Cardiac muscle cell (in vitro differentiated cells and primary cell): ENCODE measurements at places on chromosomes 13 and 19. TPM values are rescaled to one million over a fixed set of nuclear protein-coding genes. Genes with fewer than 3 reads are reported as not detected.
A peak's percentile ranks its signal among the peaks of the same experiment; 100 is the strongest.

The ZNF610 gene
- 11.5 and 14.3 TPM in 2 replicates for total RNA-seq

The MOB3A gene
- total RNA-seq, result 15.1 and 17.4 TPM in 2 replicates

The ZNF211 gene
- total RNA-seq, result 25.4 and 30.0 TPM in 2 replicates

The VSTM1 gene
- total RNA-seq, result not detected in 2 replicates

The C19orf85 gene
- not detected in 2 replicates for total RNA-seq

The FGF14 gene
- total RNA-seq, result not detected in 2 replicates

The ZNF835 gene
- total RNA-seq, result 0.11 and 0.98 TPM in 2 replicates

DNA sequence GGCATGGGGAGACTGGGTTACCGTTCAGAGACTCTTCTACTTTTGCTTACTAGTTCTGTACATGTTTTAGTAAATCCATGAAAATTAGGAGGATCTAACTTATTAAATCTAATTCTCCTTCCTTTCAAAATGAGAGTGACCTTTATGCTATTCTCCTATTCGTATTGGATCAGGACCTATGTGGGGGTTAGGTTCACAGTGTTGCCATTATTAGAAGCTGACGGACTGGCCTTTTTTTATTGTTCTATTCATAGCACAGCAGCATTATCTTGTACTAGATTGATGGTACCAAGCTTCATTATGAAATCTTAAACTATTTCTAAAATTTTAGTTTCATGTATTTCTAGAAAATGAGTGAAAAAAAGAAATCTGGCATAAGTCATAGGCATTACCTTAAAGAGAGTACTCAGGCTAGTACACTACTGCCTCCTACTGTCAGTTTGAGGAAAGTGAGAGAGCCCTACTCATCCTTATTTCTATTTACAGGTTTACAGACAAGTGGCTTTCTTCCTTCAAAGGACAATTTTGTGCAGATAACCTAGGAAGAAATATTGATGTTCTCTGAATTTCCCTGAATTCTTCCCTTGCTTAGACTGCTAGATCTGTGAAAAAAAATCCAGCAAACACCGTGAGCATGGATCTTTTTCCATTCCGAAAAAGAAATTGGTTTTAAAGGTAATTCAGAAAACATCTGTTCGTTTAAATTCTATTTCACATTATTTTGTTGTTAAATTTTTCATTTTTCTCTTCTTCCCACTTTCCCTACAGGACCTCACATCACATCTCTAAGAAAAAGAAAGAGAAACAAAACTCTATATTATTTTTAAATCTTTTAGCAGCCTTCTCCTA lies 485.5 kb downstream of the DIAPH3 start:
- peak; percentile 83 for DNase-seq
- H3K36me3 ChIP-seq, result no peaks in the 10 kb centered on the region
- no peak overlapping the region for H3K27ac ChIP-seq
- no peaks in the 10 kb centered on the region for H3K27me3 ChIP-seq
- peaks cover 21% of the 10 kb centered on the region for H3K4me1 ChIP-seq

GRCh38 chr13:113041293-113041690 lies 64.3 kb upstream of the F7 start:
- H3K27ac ChIP-seq, result no peak overlapping the region
- H3K36me3 ChIP-seq, result no peaks in the 10 kb centered on the region
- no peak overlapping the region for H3K4me3 ChIP-seq

DNA sequence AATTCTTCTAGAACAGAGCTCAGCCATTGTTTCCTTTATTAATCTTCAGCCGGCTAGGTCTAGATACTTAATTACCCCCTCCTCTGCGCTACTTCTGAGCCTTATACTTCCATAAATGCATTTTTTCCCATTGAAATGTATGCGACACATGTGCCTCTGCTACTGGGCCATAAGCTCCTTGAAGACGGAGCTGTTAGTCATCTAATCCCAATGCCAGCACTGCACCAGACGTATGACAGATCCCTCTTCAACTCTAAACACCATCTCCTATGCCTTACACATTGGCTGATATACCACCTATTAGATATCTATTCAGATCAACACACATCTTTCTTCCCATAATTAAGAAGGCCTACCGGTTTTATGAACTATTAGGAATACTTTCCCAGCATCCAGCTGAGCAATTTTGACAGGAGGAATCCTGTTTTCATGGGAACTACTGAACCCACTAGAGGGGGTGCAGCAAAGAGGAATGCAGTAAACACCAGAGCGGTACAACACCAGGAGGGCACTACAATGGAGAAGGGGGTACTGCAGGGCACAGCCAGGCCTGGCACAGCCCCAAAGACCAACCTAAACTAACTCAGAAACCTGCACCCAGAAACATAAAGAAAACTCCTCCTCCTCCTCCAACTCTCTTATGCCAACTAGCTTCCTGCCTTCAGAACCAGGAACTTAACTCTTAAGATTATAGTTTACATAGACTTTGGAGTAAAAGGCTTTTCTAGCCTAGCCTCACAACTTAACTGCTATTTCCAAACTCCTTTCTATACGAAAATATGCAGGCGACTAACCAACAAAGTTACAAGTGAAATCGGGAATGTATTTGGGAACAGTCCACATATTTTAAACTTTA lies 18.7 kb downstream of the STK24 start:
- DNase-seq, result no peak
- no peaks in the 10 kb centered on the region for H3K27me3 ChIP-seq
- no peaks in the 10 kb centered on the region for H3K36me3 ChIP-seq
- peak overlapping the region; percentile 57 for H3K27ac ChIP-seq

DNA sequence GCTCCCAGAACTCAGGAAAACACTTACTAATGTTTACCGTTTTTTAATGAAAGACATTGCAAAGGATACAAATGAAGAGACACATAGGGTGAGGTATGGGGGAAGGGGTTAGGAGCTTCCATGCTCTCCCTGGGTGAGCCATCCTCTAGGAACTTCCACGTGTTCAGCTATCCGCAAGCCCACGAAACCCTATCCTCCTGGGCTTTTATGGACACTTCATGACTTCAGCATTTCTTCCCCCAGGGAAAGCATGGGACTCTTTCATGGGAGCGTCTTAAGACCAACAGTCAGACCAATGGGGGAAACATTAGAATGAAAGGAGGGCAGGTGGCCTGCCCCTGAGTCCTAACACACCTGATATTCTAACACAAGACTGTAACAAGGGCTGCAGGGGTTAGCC lies 6.6 kb upstream of the ESD start:
- H3K4me3 ChIP-seq, result no peak overlapping the region
- H3K27me3 ChIP-seq, result no peaks in the 10 kb centered on the region
- H3K36me3 ChIP-seq, result no peaks in the 10 kb centered on the region
- no peak overlapping the region for H3K27ac ChIP-seq
- H3K4me1 ChIP-seq, result no peaks in the 10 kb centered on the region

DNA sequence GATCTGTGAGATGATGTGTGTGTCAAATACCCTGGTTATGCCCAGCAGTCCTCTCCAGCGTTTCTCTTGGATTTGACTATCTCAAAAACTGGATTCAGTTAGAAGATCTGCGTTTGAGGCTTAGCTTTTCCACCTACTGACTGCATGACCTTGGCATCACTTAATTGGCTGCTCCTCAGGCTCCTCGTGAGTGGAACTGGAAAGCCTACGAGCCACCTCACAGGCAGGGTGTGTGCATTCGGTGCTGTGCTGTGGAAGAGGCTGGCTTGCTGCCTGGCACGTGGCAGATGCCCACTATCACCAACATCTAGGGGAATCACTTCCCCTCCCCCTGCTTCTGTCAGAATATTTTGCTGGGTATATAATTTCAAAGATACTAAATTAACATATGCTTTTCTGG lies 25.6 kb downstream of the FLT1 start:
- peaks cover 2% of the 10 kb centered on the region for H3K4me1 ChIP-seq
- no peak overlapping the region for H3K27ac ChIP-seq
- H3K4me3 ChIP-seq, result no peak overlapping the region
- DNase-seq, result no peak

DNA sequence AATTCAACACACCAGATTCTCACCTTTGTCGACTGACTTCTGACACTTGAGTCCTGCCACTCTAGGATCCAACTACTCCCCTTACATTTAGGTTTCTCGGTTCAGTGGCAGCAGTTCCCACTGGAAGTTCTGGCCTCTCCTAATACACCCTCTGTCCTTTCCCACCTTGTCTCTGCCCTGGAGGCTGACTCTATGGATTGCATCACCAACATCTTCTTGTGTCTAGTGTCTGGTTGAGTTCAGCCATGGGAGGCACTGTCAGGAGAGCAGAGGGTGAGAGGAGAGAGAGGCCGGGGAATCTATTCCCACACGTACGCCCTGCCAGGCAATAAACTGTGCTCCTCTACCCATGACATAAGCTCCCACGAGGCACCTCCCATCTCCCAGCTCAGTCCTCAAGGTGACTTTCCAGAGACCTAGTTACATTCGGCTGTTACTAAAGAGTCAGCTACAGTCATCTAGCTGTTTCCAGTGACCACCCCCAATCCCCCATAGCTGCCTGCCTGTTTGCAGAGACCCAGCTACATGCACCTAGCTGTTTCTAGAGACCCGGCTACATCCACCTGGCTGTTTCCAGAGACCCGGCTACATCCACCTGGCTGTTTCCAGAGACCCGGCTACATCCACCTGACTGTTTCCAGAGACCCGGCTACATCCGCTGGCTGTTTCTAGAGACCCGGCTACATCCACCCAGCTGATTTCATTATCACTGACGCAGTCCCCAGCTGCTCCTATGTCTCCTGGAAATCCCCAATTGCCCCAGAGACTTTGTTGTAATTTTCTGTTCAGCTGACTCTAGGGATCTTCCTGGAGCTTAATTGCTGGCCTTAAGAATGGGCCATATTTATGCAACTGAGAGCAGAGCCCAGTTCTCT lies 8.1 kb upstream of the LILRB4 start:
- no peaks in the 10 kb centered on the region for H3K27me3 ChIP-seq
- DNase-seq, result no peak
- no peaks in the 10 kb centered on the region for H3K4me1 ChIP-seq
- no peaks in the 10 kb centered on the region for H3K36me3 ChIP-seq
- no peak overlapping the region for H3K27ac ChIP-seq
- no peak overlapping the region for H3K4me3 ChIP-seq

GRCh38 chr13:59112221-59112718 lies 1051.5 kb downstream of the DIAPH3 start:
- H3K27me3 ChIP-seq, result no peaks in the 10 kb centered on the region
- no peaks in the 10 kb centered on the region for H3K36me3 ChIP-seq
- DNase-seq, result peak; percentile 98
- H3K27ac ChIP-seq, result no peak overlapping the region

- H3K36me3 ChIP-seq, result no peaks in the 10 kb centered on the region
- H3K27me3 ChIP-seq, result no peaks in the 10 kb centered on the region
- H3K27ac ChIP-seq, result no peak overlapping the region
Observed at GRCh38 chr13:46516599-46517338, 36.2 kb upstream of the LRCH1 start.

- H3K27ac ChIP-seq, result no peak overlapping the region
- H3K4me1 ChIP-seq, result peaks cover 5% of the 10 kb centered on the region
- no peak overlapping the region for H3K4me3 ChIP-seq
- no peaks in the 10 kb centered on the region for H3K27me3 ChIP-seq
- peak; percentile 34 for DNase-seq
Observed at GRCh38 chr13:113495494-113496210, 5.1 kb upstream of the DCUN1D2 start.
